ENCODE measurements at places on chromosomes 4 and X. TPM values are rescaled to one million over a fixed set of nuclear protein-coding genes. Genes with fewer than 3 reads are reported as not detected.

Gene CYLC1
- not detected for polyA plus RNA-seq

DNA sequence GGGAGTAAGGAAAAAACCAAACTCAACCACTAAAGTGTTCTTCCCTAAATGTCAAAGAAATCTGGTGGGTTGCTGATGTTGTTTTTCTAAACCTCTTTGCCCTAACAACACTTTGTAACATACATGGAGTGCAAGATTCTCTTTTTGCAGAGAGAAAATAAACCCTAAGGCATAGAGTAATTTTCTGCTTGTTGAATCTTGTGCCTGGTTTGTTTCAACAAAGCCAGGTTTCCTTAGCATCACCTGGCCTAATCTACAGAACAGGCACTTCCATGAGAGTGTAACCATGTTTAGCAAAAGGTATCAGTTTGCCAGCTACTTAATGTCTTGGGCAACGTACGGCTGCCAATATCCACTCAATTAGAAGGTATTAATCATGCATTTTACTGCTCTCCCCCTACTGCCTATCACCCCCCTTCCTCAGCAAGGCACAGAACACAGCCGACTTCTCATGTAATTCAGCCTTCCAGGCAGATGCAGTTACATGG is 219.2 kb downstream of the MAML3 start:
- no peak for DNase-seq

- DNase-seq: no peak
Measured at GRCh38 chr4:158161551-158162354, 11.1 kb downstream of the GASK1B start.

Gene REELD1
- polyA plus RNA-seq: 0.30 TPM

GRCh38 chrX:24963823-24964222 is 51.9 kb downstream of the ARX start:
- no peak for DNase-seq

Measured in stomach (tissue), 19 donors.